SJSA1 (cell line): ENCODE measurements at places on chromosomes 6 and 20. TPM values are rescaled to one million over a fixed set of nuclear protein-coding genes. Genes with fewer than 3 reads are reported as not detected.

MEI4 gene
- total RNA-seq, result not detected in 2 replicates

GRCh38 chr6:82246802-82247504 lies 591 bp downstream of the IBTK start:
- DNase-seq, result peak; percentile 76
- peak overlapping the region; percentile 70 for H3K4me3 ChIP-seq
- H3K27ac ChIP-seq, result peak overlapping the region; percentile 91
- H3K27me3 ChIP-seq, result no peaks in the 10 kb centered on the region

DNA sequence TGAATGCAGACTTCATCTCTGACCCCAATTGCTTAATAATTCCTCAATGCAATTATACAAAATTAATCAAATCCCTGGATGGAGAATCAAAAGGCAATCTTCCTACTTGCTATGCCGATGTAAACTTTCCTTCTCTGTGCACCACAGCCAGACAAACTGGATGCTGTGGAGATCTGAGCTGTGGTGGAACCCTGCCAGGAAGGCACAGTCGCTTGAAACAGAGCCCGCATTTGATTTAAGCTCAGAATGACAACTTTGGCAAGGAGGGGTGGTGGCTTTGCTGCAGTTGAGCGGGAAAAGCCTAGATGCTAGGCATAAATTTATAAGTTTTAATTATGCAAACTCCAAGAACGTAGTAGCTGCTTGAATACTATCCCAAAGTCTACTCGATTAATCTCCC lies 190.8 kb downstream of the MTFR2 start:
- no peaks in the 10 kb centered on the region for H3K27me3 ChIP-seq
- H3K4me3 ChIP-seq, result no peak overlapping the region
- DNase-seq, result no peak
- H3K4me1 ChIP-seq, result no peaks in the 10 kb centered on the region
- no peak overlapping the region for H3K27ac ChIP-seq

DNA sequence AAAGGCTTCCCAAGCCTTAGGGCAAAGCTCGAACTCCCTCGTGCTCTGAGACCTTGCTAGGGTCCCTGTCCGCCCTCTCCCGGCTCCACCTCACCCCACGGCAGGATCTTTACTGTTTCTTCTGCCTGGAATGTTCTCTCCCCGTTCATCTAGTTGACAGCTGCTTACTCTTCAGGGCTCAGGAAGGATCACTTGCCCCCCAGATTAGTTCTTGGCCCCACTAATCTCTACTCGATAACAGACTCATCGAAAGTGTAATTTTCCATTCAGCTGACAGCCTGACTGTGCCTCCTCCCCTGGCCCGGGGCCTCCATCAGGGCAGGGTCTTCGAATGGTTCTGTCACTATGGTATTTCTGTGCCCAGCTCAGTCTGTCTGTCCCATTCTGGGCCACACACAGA lies 3.1 kb downstream of the MAP1LC3A start:
- H3K36me3 ChIP-seq, result peaks cover 7% of the 10 kb centered on the region
- no peak overlapping the region for H3K4me3 ChIP-seq
- H3K27ac ChIP-seq, result no peak overlapping the region
- H3K27me3 ChIP-seq, result no peaks in the 10 kb centered on the region

GRCh38 chr6:6790891-6791290 lies 202.4 kb downstream of the LY86 start:
- H3K36me3 ChIP-seq, result no peaks in the 10 kb centered on the region
- peak; percentile 68 for DNase-seq
- H3K4me1 ChIP-seq, result peaks cover 30% of the 10 kb centered on the region
- H3K27ac ChIP-seq, result peak overlapping the region; percentile 40
- no peaks in the 10 kb centered on the region for H3K27me3 ChIP-seq
- no peak overlapping the region for H3K4me3 ChIP-seq
